ENCODE measurements at places on chromosomes 5 and 9.

DNA sequence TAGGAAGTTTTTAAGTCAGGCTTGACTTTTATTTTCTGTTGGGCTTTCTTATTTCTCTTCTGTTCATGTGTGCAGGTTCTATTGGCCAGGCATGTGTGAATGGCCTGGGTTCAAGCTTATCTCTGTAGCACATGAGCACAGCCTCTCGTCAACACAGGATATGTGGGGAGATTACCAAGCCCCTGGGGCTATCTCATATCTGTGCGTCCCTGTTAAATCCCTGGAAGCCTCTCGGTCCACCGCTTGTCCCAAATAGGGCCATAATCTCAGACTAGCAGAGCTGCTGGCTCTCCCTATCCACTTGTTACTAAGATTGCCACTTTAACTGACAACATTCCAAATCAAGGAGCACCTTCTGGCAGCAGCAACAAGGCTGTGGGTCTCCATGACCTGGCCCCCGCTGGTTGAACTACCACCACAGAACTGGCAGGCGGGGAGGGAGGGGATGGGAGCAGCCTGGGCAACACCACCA, 28.4 kb upstream of the EBF1 start:
- DNase-seq = no peak

DNA sequence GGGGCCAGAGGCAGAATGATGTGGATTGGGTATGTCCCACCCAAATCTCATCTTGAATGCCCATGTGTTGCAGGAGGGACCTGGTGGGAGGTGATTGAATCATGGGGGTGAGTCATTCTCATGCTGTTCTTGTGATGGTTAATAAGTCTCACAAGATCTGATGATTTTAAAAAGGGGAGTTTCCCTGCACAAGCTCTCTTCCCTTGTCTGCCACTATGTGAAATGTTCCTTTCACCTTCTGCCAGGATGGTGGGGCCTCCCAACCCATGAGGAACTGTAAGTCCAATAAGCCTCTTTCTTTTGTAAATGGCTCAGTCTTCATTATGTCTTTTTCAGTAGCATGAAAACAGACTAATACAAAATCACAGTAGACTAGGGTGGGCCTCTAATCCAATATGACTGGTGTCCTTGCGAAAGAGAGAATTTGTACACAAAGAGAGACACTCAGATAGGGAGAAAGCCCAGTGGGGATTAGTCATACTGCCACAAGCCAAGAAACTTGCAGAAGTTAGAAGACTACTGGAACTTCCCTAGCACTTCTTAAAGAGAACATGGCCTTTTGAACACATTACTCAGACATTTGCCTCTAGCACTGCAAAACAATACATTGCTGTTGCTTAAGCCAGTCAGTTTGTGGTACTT, 68.4 kb downstream of the ANXA1 start:
- no peak for DNase-seq

DNA sequence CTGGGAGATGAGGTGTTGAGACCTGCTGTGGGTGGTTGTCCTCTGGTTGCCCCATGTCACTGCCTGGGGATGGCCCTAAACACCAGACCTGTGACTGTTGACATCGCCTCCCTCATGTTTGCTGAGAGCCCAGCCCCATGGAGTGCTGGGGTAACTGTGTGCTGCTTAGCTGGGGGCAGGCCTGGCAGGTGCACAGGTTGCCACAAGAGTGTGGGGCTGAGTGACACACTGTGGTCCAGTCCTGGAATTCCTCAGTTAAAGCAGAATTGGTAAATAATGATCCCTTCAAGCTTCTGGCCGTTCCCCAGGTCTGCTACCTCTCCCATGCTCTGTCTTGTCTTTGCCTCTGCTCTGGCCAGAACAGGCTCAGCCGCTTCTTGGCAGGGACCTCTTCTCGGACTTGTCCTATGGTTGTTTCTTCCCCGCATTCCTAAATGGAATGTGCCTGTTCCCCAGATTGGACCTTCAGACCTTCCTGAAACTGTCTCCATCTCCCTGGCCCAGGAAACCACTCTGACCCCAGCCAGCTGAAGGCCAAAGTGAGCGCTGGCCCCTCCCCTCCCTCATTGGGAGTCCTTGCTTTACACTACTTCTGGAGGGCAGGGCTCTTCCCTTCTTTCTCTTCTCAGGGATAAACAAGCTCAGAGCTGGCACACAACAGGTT, 61.2 kb upstream of the PITX1 start:
- no peak for DNase-seq

- DNase-seq = no peak
Measured at GRCh38 chr9:125904155-125904851, 157.1 kb downstream of the PBX3 start.

DNA sequence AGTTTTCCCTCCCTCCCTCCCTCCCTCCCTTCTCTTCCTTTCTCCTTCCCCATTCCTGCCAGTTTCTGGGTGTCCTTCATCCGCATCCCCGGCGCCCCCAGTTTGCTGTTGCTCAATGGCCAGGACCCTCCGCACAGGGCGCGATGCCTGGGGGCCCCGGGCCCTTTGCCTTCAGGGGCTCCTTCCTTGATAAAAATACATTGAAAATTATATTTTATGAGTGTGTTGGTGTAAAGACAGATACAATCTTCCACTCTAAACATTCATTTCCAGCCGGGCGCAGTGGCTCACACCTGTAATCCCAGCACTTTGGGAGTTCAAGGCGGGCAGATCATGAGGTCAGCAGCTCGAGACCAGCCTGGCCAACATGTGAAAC, 7.6 kb upstream of the AGPAT2 start:
- no peak for DNase-seq

DNA sequence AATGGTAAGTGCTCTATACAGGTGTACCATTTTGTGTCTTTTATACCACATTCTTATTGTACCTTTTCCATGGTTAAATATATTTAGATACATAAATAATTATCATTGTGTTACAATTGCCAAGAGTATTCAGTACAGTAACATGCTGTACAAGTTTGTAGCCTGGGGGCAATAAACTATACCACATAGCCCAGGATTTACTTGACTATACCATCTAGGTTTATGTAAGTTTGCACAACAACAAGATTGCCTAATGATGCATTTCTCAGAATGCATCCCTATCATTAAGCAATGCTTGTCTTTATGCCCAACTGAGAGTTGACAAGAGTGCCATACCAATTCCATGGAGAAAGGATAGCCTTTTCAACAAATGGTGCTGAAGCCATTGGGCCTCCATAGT, 136.7 kb upstream of the PJA2 start:
- DNase-seq = no peak

GRCh38 chr5:16411741-16412455, 53.7 kb downstream of the ZNF622 start:
- no peak for DNase-seq

GRCh38 chr9:70945301-70945700, 176.1 kb downstream of the TRPM3 start:
- DNase-seq = no peak

DNA sequence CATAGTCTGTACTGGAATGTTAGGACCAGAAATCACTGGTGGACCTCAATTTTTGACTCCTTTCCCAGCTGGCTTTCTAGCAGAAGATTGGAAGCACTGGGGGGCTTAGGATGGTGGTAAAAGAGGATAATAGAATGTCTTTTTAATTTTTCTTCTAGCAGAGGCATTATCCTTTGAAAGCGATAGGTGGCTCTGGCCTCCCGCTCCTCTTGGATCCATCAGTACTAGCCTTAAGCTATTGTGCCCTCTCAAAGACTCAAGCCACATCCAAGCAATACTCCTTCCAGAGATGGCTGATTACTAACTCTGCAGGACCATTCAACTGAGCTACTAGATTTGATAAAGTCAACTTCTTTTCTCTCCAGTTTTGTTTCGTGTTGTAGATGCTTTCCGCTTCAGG, 610.6 kb downstream of the CDH12 start:
- DNase-seq = no peak

GRCh38 chr9:1759009-1759408, 256.1 kb upstream of the SMARCA2 start:
- no peak for DNase-seq

GRCh38 chr5:157730900-157731271, 334 bp upstream of the THG1L start:
- DNase-seq = no peak

GRCh38 chr9:134809826-134810225, 70.8 kb upstream of the FCN2 start:
- no peak for DNase-seq

DNA sequence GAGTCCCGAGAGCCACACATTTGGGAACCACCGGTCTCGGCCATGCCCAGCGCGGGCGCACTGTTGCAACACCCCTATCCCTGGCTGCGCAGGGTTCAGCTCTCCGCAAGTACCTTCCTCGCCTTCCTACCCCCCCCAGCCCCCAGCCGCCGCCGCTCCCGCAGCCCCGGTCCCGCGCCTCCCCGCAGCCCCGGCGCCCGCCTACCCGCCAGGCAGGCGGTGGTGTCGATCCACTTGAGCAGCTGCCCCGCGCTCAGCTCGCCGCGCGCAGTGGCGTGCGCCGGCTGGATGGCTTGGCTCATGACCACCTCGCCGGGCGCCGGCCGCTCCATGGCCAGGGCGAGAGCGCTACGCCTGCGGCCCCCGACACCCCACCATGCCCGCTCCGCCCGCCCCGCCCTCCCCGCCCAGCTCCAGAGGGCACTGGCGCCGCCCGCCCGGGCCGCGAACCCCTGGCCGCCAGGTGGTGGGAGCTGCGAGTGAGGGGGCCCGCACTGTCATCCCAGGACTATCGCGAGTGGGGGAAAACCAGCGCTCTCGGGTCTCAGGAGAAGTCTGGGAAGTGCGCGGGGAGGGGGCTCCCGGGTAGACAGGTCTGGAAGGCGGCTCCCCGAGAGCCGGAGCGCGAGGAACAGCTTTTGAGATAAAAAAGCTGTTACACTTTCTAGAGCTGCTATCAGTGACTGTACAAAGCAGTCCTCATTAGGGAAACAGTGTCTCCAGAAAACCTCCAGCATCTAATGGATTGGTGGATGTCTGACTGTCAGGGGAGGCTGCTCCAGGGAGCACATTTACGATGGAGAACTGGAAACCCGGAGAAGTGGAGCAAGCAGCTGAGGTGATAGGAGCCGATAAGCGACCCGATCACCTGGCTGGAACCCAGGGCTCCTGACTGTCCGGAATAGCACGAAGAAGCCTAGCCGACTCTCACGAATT, at the start of gene ACOT12:
ACOT12 (minus strand) TSS at position 352 of the 936 bp plus-strand sequence; CDS start at position 332, 20 bp downstream.
- DNase-seq = no peak

- DNase-seq = no peak
Measured at GRCh38 chr5:9058666-9059065, 487.2 kb downstream of the SEMA5A start.
